ENCODE measurements at places on chromosomes 3 and 15.

DNA sequence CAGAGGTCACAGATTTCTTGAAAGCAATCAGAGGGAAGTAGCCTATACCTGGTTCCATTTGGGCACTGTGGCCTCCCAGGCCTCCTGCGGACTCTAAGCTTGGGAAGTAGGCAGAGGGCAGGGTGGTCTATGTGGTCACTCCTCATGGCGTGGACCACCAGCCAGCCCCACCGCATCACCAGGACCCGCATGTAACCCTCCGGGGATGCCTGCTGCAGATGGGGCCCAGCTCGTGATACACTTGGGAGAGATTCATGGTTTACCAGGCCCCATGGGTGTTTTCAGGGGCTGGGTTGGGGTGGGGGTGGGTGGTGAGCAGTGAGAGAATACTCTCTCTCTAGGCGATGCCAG, 123.7 kb downstream of the ASB7 start:
- no peak for DNase-seq

GRCh38 chr15:85396554-85396953, 16.2 kb downstream of the AKAP13 start:
- no peak for DNase-seq

GRCh38 chr3:52636673-52637072, 49.0 kb downstream of the PBRM1 start:
- no peak for DNase-seq

DNA sequence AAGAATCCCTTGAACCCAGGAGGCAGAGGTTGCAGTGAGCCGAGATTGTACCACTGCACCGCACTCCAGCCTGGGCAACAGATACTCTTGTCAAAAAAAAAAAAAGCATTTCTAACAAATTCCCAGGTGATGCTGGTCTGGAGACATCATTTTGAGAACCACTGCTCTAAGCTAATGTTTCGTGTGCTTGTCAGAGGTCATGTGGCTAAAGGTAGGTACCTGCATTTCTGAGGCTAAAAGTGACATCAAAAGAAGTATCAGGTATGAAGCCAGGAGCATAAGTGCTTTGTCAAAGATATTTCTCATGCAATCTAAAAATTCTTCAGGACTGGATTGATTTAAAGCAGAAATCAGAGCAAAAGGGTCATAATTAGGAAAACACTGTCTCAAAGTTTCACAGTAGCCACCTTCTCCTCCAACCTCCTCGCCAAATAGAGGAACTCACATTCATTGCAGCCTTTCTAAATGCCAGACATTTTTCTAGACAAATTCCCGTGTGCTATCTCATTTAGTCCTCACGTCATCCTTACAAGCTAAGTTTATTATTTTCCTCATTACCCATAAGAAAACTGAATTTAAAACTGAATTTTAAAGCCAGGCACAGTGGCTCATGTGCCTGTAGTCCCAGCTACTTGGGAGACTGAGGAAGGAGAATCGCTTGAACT, 25.7 kb upstream of the GSK3B start:
- no peak for DNase-seq

GRCh38 chr3:43366885-43367284, 80.5 kb downstream of the SNRK start:
- no peak for DNase-seq

DNA sequence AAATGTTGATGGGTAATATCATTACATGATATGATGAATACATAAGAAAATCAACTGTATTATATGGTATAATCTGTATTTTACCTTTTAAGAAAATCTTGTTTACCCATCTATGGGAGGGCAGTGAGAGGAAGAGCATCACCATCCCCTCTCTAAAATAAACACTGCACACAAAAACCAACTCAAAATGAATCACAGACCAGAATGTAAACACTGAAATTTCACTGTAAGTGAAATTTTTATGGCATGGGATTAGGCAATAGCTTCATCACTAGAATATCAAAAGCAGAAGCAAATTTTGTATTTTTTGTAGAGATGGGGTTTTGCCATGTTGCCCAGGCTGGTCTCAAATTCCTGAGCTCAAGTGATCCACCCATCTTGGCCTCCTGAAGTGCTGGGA, 26.2 kb downstream of the IFT80 start:
- no peak for DNase-seq

DNA sequence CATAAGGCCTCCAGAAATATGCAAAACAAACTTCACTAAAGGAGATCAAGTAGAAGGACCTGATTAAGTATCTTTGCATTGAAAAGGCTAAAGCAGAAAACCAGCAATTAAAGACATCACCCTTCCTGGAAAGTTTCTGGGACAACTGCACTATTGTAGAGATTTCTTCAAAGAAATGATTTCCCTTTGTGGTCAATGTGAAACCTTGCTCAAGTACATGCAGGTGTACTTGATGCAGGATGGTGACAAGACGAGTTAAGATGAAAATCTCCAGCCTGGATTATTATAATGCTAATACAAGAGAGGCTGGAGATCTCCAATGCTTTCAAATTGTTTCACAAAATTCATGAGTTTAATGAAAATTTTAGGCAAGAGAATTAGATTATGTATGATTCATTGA, 208.4 kb downstream of the TIGIT start:
- no peak for DNase-seq

DNA sequence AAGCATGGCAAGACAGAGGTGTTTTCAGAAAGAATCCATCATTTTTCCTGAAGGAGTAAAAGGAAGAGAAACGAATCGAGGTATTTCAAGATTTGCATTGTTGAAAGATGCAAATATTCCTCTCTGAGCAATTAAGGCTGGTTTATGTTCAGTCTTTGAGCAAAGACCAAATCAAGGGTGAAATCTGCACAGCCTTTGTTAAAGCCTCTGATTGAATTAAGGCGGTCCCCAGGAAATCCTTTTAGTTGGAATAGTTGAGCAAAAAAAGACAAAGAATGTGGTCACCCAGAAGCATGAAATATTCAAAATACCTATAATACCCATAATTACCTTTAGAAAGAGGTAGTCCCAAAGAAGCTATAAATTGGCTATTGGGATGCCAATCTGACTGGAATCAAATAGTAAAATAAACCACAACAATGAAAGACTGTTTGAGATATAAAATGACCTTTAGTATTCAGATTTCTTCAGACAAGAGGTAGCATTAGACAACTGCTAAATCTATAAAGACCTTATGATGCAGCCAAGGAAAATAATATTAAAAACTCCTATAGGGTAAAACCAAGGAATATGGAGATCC, 1218.1 kb downstream of the ROBO2 start:
- DNase-seq = no peak

DNA sequence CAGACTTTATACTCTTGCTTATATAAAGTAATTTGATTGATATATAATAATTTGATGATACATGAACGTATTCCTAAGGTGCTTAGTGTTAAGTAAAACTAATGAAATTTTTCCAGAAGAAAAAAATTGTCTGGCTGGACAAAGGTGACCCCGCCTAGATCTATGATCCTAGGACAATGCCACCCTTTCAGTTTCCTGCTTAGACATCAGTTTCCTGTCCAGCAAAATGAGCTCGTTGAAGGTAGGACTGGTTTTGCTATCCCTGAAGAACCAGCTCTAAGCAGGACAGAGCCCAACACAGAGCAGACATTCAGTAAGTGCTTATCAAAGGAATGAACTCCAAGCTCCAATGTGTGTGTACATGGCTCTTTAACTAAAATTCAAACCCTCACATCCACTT, 80.8 kb upstream of the SNTN start:
- DNase-seq = no peak

- DNase-seq = peak; percentile 48
Measured at GRCh38 chr3:183253528-183254486, 754 bp downstream of the B3GNT5 start.

DNA sequence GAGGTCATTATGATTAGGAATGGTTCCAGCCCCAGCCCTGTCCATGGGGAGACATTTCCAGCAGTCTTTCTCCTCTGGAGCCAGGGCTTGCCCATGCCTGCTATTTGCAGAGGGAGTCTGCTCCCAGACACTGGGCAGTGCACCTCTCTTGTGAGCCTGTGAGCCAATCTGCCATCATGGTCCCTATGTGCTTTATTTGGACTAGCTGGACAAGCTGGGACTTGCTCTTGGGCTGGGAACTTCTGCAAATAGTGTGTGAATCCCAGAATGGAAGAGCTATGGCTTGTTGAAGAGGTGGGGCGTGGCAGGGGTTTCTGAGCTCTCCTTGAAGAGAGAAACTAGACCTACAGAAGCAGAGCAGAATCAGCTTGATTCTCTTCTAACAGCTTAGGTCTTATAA, 53.7 kb upstream of the KY start:
- no peak for DNase-seq

- DNase-seq = no peak
Measured at GRCh38 chr15:35548435-35548834, 2.5 kb upstream of the DPH6 start.

GRCh38 chr15:90203922-90204321, 2.8 kb downstream of the SEMA4B start:
- no peak for DNase-seq

DNA sequence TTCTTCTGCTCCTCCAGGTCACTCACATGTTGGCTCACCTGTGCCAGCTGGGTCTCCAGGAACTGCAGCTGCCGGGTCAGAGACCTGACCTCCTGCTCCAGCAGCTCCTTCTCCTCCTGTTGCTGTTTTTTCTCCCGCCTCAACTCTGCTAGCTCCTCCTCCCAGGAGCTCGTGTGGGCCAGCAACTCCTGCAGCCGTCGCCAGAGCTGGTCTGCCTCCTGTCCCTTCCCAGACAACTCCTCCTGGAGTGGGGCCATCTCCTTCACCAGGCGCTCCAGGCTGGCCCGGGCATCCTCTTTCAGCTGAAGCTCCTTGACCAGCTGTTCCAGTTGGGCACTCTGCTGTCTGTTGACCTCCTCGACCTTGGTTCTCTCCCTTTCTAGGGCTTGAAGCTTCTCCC, 24.5 kb downstream of the CXCR6 start:
- DNase-seq = no peak

- DNase-seq = peak; percentile 91
Measured at GRCh38 chr3:172591876-172592771, 68.9 kb upstream of the TNFSF10 start.

DNA sequence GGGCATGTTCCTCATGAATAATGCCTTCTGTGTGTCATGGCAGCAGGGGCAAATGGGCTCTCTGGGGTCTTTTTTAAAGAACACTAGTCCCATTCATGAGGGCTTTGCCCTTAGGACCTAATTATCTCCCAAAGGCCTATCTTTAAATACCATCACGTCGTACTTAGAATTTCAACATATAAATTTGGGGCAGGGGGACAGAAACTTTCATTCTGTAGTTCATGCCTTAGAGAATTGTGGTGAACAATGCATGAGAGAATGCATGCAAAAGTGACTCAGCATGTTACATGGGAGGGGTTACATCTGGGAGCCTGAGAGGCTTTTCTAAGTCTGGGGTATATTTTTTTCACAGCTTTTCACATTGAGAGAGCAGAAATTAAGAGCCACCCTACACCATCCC, 208.5 kb upstream of the ROPN1 start:
- no peak for DNase-seq

DNA sequence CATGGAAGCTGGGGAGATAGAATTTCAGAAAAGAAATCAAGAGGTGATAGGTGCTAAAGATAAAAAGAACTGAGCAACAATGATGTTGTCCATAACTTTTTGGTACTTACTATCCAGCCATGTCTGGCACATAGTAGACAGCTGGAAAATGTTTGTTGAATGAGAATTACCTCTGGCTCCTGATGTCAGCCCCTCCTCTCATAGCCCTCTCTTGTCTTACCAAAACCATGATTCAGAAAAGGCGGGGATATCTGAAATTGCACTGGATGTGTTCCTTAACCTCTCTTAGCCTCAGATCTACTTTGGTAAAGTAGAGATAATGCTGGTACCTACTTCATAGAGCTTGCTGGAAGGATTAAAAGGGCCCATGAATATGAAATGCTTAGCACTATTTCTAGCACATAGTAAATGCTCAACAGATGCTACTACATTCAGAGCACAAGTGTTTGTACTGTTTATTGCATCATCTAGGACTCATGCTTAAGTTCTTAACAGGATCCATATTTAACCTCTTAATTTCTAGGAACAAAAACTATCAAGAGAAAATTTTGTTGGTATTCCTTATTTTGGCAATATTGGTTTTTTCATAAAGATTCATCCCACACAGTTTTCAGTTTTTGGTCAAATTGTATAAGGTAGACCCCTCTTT, 780.9 kb upstream of the LMCD1 start:
- DNase-seq = no peak

GRCh38 chr3:66403323-66403990, 97.4 kb downstream of the LRIG1 start:
- DNase-seq = no peak
